ENCODE measurements at places on chromosomes 2 and 18. TPM values are rescaled to one million over a fixed set of nuclear protein-coding genes. Genes with fewer than 3 reads are reported as not detected.

Gene MAPK4
- not detected for total RNA-seq

DNA sequence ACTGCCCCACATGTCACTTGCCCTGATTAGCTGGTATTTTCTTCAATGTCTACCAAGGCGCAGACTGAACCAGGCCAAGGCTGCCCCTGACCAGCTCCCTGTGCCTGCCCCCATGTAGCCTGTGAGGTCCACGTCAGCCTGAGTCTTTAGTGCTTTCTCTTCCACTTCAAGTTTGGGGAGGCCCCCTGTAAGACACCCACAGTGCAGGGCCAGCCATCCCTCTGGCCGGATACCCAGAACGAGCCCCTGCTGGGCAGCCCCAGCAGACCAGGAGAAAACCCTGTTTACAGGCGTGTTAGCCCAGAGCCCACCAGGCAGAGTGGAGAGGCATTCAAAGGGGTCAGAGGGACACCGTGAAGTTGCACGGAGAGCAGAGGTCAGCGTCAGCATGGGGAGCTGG is 92.4 kb downstream of the TFCP2L1 start:
- DNase-seq, result no peak

DNA sequence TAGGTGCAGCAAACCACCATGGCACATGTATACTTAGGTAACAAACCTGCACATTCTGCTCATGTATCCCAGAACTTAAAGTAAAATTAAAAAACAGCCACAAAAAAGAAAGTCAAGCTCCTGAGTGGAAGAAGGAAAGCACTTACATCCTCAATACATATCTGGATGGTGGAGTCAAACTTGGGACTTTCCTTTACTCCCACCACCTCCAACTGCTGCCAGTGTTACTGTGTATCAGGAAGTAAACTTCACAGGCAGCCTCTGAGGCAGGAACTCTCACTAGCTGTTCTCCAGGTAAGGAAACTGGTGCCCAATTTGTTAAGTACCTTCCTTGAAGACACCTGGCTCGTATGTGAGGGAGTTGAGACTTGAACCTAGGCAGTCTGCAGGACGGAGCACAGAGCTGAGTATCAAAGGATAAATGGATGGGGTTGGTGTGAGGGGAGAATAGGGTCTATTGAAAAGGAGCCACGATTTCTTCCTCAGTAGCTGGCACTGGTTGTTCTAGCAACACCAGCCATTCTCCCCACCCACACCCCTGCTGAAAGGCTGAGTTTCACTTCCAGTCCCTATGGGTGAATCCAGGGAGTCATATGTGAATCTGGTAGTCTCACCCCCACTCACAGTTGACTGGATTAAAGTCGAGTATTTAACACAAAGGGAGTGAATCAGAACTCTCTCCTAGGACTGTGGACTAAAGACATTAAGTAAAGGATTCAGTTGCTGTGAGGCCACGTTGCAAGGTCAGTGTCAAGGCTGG is 50.0 kb upstream of the GPR39 start:
- no peak for DNase-seq

- no peak for DNase-seq
Measured at GRCh38 chr2:221397187-221397586, 174.9 kb downstream of the EPHA4 start.

Gene PLCL1
- not detected for total RNA-seq

Gene APOB
- total RNA-seq, result not detected

- no peak for DNase-seq
Measured at GRCh38 chr2:102252236-102252635, 59.1 kb upstream of the IL1RL1 start.

Gene PAX8
- 0.90 TPM for total RNA-seq

DNA sequence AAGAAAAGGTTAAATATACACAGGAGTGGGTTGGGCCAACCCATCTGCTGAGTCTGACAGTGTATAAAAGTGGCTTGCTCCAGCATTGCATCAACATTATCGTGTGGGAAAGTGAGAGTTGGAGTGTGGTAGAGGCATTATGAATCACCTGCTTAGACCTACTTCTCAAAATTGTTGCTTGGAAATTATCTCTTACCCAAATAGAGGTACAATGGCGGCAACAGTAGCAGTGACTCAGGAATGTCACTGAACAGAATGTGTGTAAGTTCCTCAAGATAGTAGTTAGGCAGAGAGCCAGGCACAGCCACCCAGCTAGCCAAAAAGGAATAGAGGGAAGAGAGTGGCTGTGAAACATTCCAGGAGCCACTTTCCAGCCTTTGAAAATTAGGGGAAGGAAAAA is 616.0 kb downstream of the NUP35 start:
- no peak for DNase-seq

Gene ATOH8
- total RNA-seq, result not detected

GRCh38 chr2:39715822-39716221 is 50.1 kb downstream of the TMEM178A start:
- DNase-seq, result no peak

- DNase-seq, result no peak
Measured at GRCh38 chr2:160156100-160156499, 44.0 kb downstream of the ITGB6 start.

Gene GAREM1
- 0.11 TPM for total RNA-seq

DNA sequence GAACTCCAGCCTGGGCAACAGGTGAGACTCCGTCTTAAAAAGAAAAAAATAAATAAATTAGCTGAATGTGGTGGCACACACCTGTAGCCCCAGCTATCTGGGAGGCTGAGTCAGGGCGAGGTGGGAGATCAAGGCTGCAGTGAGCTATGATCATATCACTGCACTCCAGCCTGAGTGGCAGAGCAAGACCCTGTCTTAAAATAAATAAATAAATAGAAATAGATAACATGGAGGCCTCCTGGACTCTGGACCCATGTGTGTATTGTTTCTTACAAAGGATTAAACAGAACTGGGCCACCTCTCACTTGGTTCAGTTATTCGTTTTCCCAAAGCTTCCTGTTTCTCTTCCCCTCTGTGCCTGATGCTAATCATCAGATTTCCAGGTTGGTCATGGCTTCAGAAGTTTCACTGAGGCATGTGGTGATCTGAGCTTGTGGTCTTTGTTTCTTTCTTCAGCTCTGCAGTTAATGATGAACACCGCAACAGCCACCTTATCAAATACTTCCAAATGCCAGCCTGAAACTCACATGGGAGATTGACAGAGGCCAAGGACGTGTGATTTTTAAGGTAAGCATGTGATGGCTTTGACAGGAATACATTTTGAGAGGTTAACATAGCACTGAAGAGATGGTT is 83.3 kb upstream of the MAP4K4 start:
- no peak for DNase-seq

DNA sequence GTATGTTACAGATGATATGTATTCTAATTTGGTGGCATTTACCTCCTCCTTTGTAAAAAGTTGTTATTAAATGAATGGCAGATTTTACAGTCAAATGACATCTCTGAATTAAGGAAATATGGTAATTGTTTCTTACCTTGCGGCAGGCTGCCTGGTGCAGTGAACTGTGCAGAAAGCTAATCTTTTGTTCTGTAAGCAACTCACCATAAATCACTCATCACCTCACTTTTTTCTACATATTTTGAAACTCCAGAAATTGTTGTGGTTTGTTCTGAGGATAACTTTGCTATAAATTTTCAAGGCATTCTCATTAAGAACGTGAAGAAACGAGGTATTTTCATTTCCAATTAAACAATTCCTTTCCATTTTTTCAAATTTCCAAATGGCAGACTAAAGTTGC is 52.7 kb downstream of the ST6GAL2 start:
- DNase-seq, result peak; percentile 74

DNA sequence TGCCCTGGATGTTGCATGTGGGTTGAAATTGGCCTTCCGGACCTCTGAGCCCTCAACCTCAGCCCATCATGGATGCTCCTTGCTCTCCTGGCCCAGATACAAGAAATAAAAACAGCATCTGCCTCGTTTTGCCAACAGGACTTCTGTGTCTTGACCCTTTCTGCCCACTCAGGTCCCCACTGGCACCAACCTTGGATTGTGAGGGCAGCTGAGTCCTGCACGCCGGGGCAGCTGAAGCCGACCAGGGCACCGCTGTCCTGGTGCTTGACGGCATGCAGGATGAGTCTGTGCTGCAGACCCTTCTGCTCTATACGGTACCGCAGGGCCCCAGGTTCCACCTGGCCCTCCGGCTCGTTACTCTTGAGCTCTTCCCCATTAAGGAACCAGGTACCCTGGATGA is 4.7 kb downstream of the OBSL1 start:
- DNase-seq, result no peak

DNA sequence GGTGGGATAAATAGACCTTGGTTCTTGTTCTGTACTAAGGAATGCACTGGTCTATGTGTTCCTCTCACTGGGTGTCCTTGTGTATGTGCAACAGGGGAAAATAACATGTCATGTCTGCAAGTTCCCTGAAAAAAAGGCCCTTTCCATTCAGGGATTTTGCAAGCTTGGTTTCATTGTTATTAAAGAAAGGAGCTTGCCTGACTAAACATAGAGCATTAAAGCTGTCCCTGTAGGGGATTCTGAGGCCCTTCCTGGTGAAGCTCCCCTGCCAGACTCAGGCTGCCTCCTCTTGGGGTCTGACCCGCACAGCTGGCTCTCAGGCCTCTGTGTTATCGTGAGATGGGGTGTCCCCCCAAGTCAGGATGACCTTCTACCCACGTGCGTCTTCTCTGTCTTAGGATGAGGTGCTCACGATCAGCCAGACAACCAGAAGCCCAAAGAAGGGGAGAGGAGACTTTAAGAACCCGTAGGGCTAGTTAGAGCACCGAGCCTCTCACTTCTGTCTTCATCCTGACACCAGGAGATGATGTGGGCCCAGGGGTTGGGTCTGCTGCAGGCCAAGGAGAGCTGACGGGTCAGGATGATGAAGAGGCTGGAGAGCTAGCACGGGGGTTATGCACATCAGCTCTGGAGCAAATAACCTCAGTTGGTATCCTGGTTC is 21.2 kb downstream of the CAPG start:
- no peak for DNase-seq

DNA sequence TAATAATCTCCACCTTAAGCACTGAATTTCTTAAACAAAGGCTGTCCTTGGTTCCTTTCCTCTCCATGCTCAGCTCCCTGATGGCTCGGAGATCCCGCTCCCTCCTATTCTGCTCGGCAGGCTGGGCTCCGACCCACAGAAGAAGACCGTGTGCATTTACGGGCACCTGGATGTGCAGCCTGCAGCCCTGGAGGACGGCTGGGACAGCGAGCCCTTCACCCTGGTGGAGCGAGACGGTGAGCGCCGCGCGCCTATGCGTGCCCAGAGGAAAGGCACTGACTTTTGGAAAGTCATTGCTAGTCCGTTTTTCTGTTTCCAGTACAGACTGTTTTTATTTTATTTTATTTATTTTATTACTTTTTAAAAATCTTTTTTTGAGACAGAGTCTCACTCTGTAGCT is 9.6 kb downstream of the CNDP2 start:
- no peak for DNase-seq

DNA sequence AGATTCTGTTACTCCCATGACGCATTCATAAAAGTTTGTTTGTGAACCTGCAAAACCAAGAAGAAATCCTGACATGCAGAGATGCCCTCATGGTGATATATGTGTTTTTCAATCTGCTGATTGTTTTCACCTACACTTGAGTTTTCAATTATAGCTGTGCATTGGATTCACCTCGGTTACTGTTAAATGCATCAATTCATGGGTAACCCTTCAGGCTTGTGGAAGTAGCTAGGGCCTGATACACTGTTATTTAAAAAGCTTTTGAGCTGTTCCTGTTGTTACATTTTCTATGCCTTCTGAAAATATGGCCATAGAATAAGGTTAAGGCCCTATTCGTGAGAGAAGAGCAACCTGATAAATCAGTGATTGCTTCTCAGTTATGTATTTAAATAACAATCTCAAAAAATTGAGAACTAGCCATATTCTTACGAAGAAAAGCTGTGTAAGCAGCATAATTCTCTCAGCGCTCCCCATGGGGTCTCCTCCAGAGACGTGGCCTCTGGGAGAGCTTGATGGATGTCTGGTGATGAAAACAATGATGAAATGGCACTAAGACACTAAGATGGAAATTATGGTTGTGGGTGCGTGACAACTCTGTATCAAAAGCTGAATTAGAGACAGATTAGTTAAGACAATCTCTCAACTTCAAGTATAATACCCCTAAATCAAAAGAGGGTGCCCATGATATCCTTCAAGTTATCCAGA is 60.5 kb downstream of the RIT2 start:
- no peak for DNase-seq

DNA sequence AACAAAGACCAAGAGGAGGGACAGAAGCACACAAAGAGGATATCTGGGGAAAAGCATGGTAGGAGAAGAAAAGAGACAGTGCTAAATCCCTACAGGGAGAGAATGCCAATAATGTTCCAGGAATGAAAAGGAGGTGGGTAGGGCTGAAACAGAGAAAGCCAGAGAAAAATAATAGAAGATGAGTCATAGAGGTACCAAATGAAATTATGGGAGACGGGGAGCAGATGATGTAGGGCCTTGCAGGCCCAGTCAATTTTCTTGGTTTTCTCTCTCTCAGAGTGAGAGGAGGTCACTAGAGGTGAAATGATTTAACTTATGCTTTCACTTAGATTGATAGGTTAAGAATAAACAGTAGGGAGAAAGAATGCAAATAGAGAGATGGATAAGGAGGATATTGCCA is 61.5 kb downstream of the RPRM start:
- DNase-seq, result no peak
